ENCODE measurements at places on chromosomes 6 and 20.

DNA sequence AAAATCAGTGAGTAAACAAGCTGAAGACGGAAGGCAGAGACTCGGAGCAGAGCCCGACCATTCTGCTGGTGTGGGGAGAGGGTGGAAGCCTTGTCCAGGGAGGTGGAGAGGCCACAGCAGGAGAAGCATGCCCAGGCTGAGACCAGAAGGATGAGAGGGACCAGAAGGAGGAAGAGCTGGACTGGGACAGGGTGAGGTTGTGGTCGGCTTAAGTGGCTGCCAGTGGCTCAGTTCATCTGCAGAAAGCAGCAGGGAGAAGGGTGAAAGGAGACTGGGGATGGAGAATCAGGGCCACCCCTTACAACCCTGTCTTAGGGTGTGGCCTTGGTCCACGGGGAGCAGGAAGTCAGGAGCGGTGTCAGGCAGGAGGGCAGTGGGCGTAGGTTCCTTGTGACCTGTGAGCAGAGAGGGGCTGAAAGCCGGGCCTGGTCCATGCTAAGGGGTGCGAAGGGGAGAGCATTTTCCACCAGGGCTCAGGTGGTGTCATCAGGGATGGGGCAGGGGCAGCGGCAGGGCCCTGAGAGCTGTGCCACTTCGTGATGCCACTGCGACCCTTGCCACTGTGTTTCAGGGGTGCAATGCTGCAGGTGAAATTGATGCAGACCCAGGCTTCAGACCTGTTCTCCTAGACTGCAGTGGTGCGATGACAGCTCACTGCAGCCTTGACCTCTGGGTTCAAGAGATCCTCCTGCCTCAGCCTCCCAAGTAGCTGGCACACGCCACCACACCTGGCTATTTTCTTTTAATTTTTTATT lies 81.1 kb downstream of the TTLL2 start:
- no peak for DNase-seq

GRCh38 chr20:51994751-51995417 lies 192.6 kb upstream of the SALL4 start:
- no peak for DNase-seq

- DNase-seq = peak; percentile 73
Observed at GRCh38 chr20:57167971-57168701, 98.3 kb downstream of the BMP7 start.

DNA sequence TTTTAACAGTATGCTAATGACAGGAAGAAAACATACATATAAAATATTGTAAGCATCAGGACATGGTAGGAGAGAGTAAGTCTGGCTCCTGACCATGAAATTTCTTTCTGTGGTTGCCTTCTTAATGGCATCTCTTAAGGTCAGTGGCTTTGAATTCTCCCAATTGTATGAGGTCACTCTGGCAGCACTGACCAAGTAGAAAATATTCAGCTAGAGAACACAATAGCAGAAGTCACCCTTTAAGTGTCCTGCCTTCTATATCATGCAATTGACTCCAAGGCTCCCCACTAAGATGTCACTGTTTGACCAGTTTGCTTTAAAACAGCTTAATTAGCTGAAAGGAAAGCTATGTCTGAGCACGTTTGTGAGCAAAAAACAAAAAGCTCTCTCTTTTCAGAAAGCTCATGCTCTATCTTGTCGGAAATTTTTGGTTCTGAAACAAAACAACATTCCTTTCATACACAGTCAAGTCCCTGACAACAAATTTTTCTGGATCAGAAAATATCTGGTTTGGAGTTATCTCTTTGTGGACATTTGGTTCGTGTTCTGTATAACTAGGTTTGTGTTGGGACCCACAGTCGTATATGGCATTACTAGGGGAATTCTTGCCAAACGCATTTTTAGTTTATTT lies 120.9 kb upstream of the IFNGR1 start:
- DNase-seq = no peak

DNA sequence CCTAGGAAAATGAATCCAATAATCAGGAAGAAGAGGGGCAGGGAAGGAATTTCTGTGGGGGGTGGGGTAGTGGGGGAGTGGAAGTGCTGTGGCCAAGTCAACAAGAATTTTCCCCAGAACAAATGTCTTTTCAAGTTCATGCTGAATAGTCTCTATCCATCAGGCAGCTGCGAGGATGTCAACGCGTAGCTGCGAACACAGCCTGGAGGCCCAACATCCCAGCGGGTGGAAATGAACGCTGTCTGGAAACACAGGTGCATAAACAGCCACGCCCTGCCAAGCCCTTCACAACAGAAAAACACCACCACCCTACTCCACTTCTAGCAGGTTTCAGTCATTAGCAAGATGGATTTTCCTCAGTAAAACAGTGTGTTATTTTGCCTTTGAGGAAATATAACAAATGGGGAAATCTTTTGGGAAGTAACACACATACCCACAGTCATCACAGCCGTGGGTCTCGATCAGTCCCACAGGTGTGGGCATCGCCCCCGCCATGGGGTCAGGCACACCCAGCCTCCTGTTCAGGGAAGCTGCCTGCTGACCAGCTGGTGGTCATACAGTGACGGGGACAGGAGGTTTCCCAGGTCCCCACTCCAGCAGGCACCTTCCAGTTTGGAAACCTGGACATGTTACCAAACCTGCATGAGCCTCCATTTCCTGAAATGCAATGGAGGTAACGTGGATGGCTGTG lies 112.1 kb upstream of the THBS2 start:
- no peak for DNase-seq

GRCh38 chr6:144493035-144493910 lies 208.1 kb downstream of the UTRN start:
- no peak for DNase-seq

DNA sequence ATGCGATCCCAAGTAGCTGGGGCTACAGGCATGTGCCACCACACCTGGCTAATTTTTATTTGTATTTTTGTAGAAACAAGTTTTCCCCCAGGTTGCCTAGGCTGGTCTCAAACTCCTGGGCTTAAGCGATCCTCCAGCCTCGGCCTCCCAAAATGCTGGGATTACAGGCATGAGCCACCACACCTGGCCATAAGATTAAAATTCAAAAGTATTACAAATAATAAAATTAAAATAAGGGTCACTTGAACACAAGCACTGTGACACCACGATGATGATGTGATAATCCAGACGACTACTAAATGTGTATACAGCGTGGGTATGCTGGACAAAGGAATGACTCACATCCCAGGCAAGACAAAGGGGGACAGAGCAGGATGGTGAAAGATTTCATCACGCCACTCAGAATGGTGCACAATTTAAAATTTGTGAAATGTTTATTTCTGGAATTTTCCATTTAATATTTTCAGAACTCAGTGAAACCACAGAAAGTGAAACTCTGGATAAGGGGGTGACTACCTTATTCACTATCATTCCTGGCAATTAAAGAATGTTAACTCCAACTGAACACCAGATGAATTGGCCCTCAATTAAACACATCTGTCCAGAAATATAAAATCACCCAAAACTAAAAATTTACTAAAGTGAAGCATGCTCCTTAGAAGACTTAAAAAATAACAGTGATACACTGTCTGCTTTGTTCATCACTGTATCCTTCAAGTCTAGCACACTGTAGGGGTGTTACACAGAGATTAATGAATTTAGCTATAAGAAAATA lies 13.1 kb downstream of the B4GALT5 start:
- DNase-seq = no peak

DNA sequence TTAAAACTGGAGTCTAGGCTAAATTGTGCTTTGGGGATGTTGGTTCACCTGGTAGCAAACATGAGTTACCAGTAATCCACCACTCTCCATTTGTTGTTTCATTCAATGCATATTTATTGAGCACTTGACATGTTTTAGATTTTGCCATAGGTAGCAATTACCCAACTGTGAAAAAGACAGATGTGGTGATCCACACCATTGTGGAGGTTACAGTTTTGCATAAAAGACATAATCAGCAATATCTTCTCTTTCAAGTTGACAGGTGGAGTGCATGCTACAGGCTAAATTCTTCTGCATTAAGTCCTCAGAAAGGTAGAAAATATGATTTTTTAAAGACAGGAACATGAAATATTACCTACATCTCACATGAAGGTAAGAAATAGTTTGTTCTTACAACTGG lies 143.0 kb upstream of the TSHZ2 start:
- no peak for DNase-seq

DNA sequence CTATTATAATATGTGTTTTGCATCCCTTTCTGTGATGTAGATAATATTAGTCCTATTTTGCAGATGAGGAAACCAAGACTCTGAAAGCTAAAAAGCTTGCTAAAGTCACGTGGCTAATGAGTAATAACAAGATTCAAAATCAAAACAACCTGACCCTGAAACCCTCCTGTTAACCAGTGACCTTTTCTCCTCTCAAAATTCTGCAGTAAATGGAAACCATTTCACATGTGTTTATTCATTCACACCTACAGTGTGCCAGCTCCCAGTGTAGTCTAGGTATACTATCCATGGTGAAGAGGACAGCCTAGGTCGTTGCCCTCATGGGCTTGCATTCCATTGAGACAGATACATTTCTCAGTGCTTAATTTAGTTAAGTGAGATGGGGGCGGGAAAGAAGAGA lies 30.6 kb upstream of the PHACTR2 start:
- DNase-seq = no peak

DNA sequence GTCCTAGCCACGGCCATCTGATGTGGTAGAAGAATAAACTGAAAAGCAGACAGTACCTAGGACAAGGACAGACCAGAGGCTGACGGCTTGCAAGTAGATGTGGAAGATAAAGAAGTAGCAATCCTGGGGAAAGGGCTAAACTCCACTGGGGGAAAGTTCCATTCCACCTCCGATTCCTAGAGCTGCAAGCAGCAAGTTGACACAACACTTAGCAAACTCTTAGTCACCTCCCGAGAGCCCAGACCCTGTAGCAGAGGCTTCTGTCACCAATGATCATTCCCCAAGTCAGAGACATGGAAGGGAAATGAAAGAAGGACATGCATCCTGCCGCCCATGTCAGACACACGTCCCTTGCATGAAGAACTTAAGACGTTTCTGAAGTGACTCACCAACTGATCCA lies 99.2 kb upstream of the RPS6KA2 start:
- no peak for DNase-seq

- no peak for DNase-seq
Observed at GRCh38 chr6:82066991-82067411, 180.5 kb downstream of the IBTK start.

DNA sequence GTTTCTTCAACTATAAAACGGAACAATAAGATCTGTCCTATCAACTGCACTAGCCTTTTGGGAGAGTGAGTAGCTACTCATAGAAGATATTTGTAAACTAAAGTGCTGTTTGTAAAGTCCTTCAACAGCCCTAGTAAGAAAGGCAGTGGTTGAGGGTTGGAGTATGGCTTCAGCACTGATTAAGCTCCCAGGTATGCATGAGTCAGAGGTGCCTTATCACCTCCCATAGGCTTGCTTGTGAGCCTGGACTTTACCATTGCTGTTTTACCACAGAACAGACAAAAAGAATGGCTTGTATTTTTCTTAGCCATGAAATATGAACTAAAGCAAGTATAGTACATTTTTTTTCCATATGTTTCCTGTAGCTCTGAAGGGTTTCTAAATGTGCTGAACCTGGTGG lies 44.1 kb downstream of the SAMD3 start:
- no peak for DNase-seq

- no peak for DNase-seq
Observed at GRCh38 chr6:146265056-146265455, 236.2 kb downstream of the GRM1 start.

DNA sequence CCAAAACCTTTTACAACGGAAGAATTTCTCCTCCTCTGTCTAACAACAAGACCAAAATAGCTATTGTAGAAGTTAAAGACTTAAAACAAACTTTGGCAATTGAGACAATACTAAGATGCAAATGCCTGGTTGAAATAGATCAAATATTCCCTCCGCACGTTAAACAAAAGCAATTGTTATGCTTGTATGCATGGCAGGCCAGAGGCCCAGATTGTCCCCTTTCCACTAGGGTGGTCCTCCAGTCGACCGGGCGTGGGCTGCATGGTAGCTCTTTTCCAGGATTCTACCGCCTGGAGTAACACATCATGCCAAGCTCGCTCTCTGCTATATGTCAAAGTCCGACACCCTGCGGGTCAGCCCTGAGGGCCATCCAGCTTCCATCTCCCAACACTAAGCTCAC lies 234.7 kb downstream of the RNGTT start:
- DNase-seq = no peak

DNA sequence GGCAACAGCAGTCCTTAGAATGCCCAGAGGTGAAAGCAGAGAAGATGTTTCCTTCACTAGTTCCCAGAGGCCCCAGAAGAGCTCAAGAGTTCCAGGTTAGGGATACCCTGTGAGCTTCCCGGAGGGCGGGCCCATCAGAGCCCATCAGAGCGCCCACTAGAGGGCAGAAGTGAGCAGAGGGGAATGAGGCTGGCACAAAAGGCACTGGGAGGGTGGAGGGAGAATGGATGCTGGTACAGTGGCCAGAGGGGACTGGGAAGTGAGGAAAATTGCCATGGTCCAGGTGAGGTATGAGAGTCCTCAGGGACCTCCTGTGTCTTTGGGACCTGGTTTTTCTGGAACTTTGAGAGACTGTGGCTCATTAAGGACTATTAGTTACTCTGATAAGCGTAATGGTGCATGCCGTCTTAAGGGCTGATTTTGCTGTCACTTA lies 57.3 kb downstream of the LINC00237 start:
- DNase-seq = no peak

DNA sequence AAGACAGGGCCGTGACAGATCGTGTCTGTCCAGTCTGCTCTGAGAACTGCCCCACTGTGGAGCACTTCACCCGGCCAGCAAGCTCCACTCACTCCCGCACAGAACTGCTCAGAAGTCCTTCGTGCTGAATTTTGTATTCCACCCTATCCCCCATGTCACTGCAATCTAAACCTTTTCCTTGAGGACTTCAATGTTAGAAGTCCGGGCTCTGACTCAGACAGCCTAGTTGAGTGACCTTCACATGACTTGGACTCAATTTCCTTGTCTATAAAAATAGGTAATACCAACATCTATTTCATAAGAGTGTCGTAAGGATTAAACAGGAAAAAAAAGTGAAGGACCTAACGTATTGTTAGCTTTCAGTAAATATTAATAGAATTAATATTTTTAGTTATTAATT lies 161.6 kb downstream of the QRSL1 start:
- DNase-seq = no peak

DNA sequence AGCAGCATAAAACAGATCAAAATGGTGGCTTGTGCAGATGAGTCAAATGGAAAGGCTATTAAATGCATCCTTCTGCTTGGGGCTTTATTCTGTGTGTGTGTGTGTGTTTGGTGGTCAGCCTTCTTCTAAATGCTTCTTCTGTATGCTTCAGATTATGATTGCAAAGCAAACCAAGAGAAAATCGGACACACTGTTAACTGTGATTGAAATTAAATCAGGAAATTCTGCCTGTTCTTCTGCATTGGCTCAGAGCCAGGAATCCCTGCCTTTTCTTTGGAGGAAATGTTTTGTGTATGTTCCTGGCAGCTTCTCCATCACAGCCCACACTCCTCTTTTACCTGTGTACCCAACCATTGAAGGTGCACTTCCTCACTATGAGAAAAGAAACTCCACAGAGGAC lies 22.3 kb upstream of the PDE10A start:
- no peak for DNase-seq

Measured in left ventricle myocardium superior (tissue), 1 donor.